ENCODE measurements at places on chromosomes 16 and 17.

DNA sequence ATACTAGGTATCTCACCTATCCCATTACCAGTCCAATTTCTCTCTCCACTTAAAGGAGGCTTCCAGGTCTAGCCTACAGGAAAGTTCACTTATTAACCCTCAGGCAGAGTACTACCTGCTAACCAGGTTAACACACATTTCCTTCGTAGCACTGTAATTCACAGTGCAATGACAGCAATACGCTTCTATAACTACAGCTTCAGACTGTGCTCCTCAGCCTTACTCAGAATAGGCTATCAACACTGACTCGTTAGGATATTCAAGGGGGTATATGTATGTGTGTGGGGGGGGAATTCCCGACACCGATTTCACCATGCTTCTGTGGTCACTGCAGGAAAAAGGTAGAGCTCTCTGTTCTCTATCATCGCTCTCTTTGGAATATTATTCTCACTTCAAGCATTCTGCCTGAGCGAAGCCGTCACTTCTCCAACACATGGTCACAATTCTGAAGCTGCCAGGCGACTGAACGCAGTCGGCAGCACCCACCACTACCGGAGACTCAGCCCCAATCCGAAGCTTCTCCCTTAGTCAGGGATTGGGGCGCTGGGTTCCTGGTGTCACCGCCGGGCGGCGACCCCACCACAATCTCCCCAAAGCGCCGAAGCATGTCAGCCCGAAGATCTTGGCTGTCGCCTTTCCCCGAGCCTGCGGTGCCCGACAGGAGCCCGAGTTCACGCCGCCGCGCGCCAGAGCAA is 618 bp downstream of the GGA3 start:
- H3K27me3 ChIP-seq = no peaks in the 10 kb centered on the region
- H3K4me1 ChIP-seq = peaks cover 63% of the 10 kb centered on the region
- H3K36me3 ChIP-seq = peaks cover 71% of the 10 kb centered on the region
- peak overlapping the region; percentile 96 for H3K4me3 ChIP-seq
- H3K27ac ChIP-seq = peak overlapping the region; percentile 100

- no peak overlapping the region for H3K4me3 ChIP-seq
- H3K36me3 ChIP-seq = no peaks in the 10 kb centered on the region
- no peaks in the 10 kb centered on the region for H3K27me3 ChIP-seq
- H3K4me1 ChIP-seq = no peaks in the 10 kb centered on the region
- no peak overlapping the region for H3K27ac ChIP-seq
These were observed 292.0 kb upstream of the CDH11 start for GRCh38 chr16:65413861-65414260.

GRCh38 chr17:50117202-50118051 is 12.5 kb downstream of the SAMD14 start:
- H3K36me3 ChIP-seq = no peaks in the 10 kb centered on the region
- peaks cover 50% of the 10 kb centered on the region for H3K27me3 ChIP-seq
- H3K4me3 ChIP-seq = peak overlapping the region; percentile 25
- peaks cover 8% of the 10 kb centered on the region for H3K4me1 ChIP-seq

DNA sequence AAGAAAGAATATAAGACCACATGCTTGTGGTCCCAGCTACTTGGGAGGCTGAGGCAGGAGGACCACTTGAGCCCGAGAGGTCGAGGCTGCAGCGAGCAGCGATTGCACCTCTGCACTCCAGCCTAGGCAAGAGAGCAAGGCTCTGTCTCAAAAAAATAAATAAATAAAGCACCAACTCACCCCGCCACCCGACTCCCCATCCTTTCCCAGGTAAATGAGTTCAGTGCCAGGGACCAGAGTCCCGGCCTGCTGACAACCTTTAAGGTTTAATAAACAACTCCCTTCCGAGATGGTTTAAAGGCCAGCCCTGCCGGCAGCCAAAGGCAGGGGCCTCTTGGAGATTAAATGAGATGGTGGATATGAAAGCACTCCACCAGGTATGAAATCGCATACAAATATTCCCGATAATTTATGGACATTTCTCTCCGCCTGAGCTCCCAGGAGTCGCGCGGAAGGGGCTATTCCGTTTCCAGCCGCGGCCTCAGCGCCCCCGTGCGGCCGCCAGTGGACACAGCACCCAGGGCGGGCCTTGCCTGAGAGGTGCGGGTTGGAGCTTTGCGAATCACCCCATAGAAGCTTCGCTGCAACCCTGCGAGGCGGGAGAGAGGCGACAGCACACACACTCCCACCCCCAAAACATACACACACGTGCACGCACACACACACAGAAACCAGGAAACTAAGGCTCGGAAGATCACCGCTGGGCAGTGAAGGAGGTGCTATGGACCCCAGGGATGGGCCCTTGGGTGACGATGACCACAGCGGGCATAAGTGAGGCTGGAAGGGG is 4.0 kb upstream of the RPL38 start:
- H3K4me3 ChIP-seq = no peak overlapping the region
- H3K4me1 ChIP-seq = peaks cover 8% of the 10 kb centered on the region
- H3K27me3 ChIP-seq = peaks cover 43% of the 10 kb centered on the region
- DNase-seq = peak; percentile 81
- H3K27ac ChIP-seq = no peak overlapping the region
- peaks cover 12% of the 10 kb centered on the region for H3K36me3 ChIP-seq

GRCh38 chr17:69142175-69142802 is 594 bp upstream of the ABCA6 start:
- no peak for DNase-seq
- no peaks in the 10 kb centered on the region for H3K36me3 ChIP-seq
- no peaks in the 10 kb centered on the region for H3K27me3 ChIP-seq
- H3K4me3 ChIP-seq = no peak overlapping the region
- no peaks in the 10 kb centered on the region for H3K4me1 ChIP-seq

DNA sequence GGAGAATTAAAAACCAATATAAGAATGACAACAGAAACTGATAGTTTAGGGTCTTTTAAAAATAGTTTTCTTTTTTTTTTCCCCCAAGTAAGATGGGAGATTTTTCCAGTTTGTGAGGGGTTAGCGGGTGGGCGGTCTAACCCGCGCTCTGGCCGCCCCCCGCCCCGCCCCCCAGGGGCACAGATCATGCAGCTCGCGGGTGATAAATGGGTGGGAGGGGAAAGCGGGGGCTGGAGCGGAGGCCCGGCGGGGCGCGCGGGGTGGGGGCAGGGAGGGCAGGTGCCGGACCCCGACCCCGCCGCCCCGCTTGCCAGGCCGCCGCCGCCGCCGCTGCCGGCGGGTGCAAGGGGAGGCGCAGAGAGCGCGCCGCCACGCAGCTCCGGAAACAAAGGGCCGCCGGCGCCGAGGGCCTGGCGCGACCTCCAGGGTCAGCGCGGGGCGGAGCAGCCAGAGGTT is 60.1 kb upstream of the GSE1 start:
- H3K36me3 ChIP-seq = peaks cover 14% of the 10 kb centered on the region
- peak overlapping the region; percentile 72 for H3K27ac ChIP-seq
- H3K4me3 ChIP-seq = peak overlapping the region; percentile 73
- DNase-seq = no peak
- peaks cover 38% of the 10 kb centered on the region for H3K4me1 ChIP-seq

GRCh38 chr17:78791840-78792709 is 10.0 kb upstream of the CYTH1 start:
- H3K27ac ChIP-seq = peak overlapping the region; percentile 65
- H3K36me3 ChIP-seq = peaks cover 87% of the 10 kb centered on the region
- no peak overlapping the region for H3K4me3 ChIP-seq
- no peak for DNase-seq

DNA sequence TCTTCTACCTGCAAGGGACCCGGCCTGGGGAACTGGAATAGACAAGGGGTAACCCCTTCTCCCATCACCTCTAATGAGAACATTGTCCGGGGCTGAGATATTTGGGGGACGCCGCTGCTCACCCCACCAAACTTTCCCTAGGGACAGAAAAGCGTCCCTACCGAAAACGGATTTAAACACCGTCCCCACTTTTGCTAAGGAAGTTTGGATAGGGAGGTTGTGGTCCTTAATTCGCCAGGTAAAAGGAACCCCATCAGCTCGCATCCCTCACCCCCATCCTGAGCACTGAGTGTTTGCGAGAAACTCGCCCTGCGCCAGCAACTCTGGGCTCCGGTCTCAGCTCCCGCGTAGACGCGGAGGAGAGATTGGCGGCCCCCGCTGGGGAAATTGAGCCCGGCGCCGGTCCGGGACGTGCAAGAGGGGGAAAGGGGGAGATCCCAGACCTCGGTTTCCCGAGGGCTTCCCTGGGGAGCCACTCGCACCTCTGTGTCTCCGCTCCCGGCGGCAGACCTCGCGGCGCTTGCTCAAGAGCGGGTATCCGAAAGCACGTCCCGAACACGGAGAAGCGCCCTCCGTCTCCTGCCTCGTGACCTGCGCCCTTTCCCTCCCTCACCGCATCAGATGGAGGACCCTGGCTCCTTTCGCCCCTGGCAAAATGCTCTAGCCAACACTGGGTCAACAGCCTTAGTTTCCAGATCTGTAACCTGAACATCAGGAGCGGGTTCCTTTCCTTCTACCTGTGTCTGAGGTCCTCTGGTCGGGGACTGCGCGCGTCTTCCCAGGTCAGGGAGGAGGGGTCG is 3.1 kb upstream of the SOX9 start:
- no peaks in the 10 kb centered on the region for H3K36me3 ChIP-seq
- no peak for DNase-seq
- H3K4me1 ChIP-seq = peaks cover 16% of the 10 kb centered on the region
- H3K27ac ChIP-seq = no peak overlapping the region
- no peak overlapping the region for H3K4me3 ChIP-seq
- peaks cover 92% of the 10 kb centered on the region for H3K27me3 ChIP-seq

DNA sequence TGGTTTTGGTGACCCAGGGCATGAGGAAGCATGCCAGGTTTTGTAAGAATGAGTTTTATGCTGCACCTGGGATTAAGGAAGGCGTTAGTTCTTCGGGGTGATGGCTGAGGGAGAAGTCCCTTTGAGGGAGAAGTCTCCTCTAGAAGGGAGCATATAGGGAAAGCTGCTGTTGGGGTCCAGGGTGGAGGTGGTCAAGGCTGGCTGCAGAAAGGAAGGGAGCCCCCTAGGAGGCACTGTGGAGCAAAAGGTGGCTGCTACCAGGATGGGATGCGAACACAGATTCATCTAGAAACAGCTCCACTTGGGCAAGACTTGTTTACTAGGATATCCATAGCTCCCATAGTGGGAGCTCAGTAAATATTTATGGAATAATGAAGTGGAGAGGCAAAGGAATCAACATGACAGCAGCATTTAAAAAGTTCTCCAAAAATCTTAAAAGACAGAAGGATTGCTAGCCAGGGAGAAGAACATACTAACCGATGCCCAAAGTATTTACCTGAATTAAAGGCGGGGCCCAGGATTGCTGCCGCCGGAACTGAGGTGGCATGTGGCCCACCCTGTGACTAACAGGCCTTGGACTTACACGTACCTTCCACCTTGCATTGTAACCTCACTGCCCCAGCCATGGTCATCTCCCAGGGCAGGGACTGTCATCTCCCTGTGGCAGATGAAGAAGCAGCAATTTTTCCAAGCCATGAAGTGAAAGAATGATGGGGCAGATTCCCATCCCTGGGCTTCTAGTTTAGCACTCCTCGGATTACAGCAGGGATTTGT is 7.1 kb upstream of the LPCAT2 start:
- no peak overlapping the region for H3K27ac ChIP-seq
- no peaks in the 10 kb centered on the region for H3K36me3 ChIP-seq
- peaks cover 10% of the 10 kb centered on the region for H3K4me1 ChIP-seq
- peaks cover 19% of the 10 kb centered on the region for H3K27me3 ChIP-seq
- no peak overlapping the region for H3K4me3 ChIP-seq

GRCh38 chr16:85751698-85752501 is 1.0 kb upstream of the C16orf74 start:
- DNase-seq = no peak
- H3K27me3 ChIP-seq = peaks cover 52% of the 10 kb centered on the region
- H3K4me1 ChIP-seq = peaks cover 23% of the 10 kb centered on the region
- H3K4me3 ChIP-seq = peak overlapping the region; percentile 10
- no peak overlapping the region for H3K27ac ChIP-seq

DNA sequence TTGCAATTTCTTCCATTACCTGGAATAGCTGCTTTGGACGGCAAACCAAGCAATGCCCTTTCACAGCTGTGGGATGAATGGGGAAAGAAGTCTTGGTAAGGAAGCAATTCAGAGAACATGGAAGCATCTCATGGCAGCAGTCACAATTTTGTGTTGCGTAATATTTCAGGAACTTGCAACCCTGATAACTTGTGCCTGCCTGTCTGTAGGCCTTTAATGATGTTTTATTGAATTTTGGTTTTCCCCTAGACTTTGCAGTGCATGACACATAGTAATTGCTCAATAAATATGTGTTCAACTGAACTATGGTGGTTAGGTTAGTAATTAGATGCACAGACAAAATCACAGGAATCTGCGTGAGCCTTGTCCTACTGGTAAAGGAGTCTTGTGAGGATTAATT is 439.5 kb downstream of the WWOX start:
- H3K36me3 ChIP-seq = no peaks in the 10 kb centered on the region
- DNase-seq = no peak
- H3K4me1 ChIP-seq = no peaks in the 10 kb centered on the region
- H3K4me3 ChIP-seq = no peak overlapping the region

DNA sequence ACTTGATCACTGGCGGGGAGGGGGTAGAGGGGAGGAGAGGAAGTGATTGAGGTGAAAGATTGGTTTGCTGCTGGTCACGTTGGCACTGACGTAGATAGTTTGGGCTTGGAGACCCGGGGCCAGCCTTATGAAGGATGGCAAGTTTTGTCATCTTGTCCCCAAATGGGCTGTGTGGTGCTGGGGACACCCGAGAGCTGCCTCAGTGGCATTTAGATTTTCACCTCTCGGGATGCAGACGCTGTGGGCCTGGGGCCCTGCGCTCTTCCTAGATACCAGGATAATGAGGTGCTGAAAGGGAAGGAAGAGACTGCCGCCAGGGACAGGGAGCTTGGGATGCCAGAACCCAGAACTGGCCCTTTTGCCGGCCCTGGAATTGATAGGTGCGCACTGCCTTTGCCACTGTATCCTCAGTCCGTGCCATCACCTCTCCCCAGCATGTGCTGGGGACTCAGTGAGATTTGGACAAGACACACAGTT is 1.4 kb upstream of the SOCS3 start:
- peak overlapping the region; percentile 97 for H3K27ac ChIP-seq
- peak overlapping the region; percentile 80 for H3K4me3 ChIP-seq
- H3K4me1 ChIP-seq = peaks cover 32% of the 10 kb centered on the region
- DNase-seq = no peak

GRCh38 chr17:46264456-46265198 is 30.3 kb upstream of the LRRC37A start:
- peak overlapping the region; percentile 16 for H3K27ac ChIP-seq
- H3K27me3 ChIP-seq = no peaks in the 10 kb centered on the region
- H3K4me1 ChIP-seq = peaks cover 36% of the 10 kb centered on the region
- DNase-seq = no peak

GRCh38 chr17:74779948-74780400 is 3.8 kb upstream of the NAT9 start:
- H3K36me3 ChIP-seq = peaks cover 59% of the 10 kb centered on the region
- H3K27me3 ChIP-seq = no peaks in the 10 kb centered on the region
- peak; percentile 69 for DNase-seq
- peak overlapping the region; percentile 90 for H3K27ac ChIP-seq
- peaks cover 71% of the 10 kb centered on the region for H3K4me1 ChIP-seq

DNA sequence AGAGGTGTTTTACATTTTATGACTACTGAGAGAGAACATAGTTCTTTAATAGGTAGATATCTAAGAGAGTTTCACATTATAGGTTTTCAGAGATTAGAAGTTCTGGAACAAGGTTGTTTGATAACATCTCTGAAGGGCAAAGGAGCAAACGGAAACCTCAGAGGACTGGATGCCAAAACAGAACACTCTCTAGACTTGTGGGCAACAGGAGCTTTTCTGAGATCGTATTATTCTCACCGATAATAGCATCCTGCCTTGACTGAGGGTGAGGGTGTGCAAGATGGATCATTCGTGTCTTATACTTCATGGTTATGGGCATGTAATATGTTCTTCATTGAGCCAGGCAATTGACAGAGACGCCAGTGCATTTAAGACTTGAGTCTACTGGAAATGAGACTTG is 234.8 kb downstream of the IRX3 start:
- H3K27ac ChIP-seq = no peak overlapping the region
- H3K4me3 ChIP-seq = no peak overlapping the region
- H3K36me3 ChIP-seq = no peaks in the 10 kb centered on the region
- DNase-seq = no peak

Data from activated T-cell treated with anti-CD3 and anti-CD28 coated beads, Interleukin-2, amount 50 U/mL, for 24 hours (primary cell).